RKO (cell line): ENCODE measurements at places on chromosomes 7 and 10.

DNA sequence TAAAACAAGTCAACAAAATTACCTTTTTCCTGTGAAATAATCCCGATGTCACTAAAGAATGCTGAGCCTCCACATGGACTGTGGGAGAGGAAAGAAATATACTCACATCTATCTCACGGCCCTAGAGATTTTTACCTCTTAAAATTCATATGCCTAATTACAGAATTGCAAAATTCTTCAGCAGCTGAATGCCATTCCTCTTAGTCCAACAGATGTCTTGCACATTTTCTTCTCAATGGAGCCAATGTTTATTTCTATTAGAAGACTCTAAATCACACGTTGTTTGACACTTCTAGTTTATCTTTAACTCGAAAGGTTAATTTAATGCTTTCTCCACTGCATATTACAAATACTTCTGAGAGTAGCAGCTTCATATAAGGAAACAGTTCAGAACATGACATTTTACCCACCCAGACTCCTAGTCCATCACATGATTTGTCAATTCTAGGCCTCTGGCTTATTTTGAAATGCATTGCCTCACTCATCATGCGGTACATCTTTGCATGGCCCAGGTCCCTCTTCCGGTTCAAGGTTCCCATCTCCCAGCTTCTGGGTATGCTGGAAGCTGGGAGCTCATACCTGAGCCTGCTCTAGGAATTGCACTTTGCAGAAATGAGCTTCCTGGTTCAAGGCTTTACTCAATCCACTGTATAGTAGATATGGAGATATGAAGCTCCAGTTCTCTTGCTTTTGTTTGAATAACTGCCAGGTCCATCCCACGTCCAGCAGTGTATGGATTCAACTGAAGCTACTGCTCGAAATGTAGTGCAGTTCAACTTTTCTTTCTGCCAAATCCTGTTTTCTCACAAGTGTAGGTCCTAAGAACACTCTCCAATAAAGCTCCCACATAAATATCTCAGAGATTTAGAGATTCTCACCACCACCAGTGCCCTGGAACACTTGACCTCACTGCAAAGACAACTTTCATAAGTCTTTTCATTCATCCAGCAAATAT, 306.2 kb downstream of the GPR37 start:
- DNase-seq = no peak

DNA sequence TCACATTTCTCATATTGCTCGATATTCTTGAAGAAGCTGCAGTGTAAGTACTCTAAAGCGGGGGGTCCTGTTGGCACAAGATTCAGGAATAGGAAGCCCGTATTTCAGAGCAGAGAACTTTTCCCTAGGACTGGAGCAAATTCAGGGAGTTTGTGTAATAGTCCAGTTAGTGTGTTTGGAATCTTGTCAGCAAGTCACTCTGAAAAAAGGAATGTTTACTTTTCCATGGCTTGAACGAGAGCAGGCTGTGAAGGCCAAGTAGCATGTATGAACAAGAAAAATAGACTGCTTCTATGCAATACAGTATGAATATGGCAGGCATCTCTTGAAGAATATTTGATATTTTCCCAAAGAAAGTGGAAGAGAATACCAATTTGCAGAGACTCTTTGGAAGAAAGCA, 39.8 kb downstream of the CDC123 start:
- no peak for DNase-seq

- DNase-seq = no peak
These were observed 62.2 kb upstream of the FAM20C start for GRCh38 chr7:130222-130572.

DNA sequence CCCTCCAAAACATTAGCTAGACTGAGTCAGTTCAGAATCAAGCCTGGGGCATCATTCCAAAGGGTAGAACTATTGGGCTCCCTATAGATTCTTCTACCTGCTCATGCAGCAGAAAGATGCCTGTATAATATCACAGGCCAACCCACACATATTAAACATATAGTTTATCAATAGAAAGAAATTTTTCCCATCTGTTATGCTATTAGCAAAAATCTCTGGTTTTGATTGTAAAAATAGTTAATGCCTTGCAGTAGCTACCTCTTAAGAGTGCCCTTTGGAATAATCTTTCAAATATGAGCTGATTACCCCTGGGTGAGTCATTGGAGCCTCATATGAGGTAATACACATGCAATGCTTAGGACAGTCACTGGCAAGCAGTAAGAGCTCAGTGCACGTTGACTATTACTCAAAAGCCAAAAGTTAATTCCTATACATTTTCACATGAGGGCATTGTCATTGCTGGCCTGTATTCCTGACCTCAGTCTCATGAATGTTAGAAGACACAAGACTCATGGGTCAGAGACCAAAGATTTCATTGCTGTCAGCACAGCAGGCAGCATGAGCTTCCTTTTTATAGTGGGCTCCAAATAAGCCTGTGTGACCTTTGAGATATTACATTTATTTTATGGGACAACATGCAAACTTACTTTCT, 180.0 kb downstream of the FGFR2 start:
- peak; percentile 76 for DNase-seq

DNA sequence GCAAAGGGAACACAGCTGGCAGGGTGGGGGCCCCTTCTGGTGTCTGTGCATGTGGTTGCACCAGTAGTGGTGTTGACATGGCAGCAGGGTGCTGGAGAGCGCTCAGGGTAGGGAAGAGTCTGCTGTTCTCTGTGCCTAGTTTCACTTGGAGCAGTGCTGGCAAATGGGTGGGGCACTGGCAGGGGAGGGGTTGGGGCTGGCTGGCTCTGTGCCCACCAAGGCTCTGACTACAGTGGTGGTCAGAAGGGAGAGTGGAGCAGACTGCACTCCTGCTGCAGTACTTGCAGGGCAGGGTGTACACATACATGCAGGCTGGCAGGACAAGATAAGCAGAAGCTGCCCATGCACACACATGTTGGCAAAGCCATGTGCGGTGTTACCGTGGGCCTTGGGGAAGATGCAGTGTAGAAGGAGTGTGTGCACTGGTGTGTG, 18.2 kb downstream of the FAM25A start:
- DNase-seq = no peak

DNA sequence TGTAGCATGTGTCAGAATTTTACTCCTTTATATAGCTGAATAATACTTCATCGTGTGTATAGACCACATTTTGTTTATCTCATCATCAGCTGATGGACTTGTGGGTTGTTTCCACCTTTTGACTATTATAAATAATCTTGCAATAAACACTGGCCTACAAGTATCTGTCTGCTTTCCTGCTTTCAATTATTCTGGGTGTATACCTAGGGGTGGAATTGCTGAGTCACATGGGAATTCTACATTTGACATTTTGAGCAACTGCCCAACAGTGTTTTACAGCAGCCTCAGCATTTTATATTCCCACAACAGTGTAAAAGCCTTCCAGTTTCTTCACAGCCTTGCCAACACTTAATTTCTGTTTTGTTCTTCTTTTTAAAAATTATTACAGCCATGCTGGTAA, 200.3 kb upstream of the PRSS1 start:
- no peak for DNase-seq
